ENCODE measurements at places on chromosomes 13 and 19.

GRCh38 chr19:35146746-35147459 lies 3.8 kb downstream of the FXYD7 start:
- no peak for DNase-seq

DNA sequence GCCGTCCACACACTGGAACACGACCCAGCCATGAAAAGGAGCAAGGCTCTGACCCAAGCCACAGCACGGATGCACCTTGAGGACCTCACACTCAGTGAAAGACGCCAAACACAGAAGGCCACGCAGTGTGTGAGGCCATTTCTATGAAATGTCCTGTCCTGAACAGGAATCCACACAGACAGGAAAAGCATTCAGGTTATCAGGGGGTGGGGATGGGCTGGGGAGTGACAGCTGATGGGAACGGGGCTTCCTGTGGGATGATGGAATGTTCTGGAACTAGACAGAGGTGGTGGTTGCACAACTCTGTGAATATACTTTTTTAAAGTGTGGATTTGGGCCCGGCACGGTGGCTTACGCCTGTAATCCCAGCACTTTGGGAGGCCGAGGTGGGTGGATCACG lies 30.6 kb downstream of the GPX4 start:
- no peak for DNase-seq

GRCh38 chr19:6668691-6669090 lies 1.3 kb downstream of the TNFSF14 start:
- no peak for DNase-seq

DNA sequence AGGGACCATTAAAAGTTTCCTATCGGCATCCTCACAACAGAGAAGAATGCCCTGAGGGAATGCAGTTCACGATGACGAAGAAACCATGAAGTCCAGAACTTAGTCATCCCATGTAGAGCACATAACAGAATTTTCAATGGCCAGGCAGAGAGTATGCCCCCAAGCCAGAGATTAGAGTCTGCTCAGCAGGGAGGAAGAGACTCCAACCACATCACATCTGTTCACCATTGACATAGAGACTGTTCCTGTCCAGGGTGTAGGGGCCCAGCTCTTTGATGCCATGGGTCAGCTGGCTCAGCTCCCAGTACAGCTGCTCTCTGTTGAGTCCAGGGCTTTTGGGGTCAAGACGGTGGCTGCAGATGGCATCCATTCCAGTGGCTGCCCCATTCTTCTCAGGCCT lies 68.2 kb downstream of the MBD3L1 start:
- DNase-seq, result no peak

DNA sequence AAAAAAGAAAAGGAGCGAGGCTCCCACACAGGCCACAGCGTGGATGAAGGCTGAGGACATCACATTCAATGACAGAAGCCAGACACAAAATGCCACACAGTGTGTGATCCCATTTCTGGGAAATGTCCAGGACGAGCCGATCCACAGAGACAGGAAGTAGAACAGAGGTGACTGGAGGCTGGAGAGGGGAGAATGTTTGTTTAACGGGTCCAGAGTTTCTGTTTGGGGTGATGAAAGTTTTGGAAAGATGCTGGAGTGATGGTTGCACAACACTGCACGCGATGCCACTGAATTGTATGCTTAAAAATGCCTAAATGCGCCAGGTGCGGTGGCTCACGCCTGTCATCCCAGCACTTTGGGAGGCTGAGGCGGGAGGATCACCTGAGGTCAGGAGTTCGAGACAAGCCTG lies 650 bp upstream of the FUT5 start:
- no peak for DNase-seq

DNA sequence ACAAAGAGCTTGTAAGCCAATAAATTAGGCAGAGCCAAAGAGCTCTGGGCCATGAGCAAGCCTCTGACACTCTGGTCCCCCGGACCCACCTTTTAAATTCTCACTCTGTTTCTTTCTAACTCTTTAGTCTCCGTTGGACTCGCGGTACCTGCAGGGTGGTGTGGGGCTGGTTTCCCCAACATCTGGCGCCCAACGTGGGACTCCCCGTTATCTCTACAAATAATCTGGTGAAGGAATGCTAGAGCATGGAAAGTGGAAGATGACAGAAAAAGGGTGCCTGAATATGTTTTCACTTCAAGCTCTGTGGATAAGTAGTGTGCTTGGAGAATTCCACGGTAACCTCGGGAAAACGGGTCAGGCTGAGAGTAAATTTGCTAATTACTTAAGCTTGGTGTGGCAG lies 36.5 kb upstream of the CYP2B6 start:
- DNase-seq, result no peak

- DNase-seq, result no peak
Observed at GRCh38 chr19:43638995-43639518, 593 bp downstream of the CADM4 start.

- no peak for DNase-seq
Observed at GRCh38 chr13:77716692-77717091, 19.2 kb downstream of the SLAIN1 start.

GRCh38 chr13:43783820-43784219 lies 3.0 kb downstream of the ENOX1 start:
- DNase-seq, result no peak

DNA sequence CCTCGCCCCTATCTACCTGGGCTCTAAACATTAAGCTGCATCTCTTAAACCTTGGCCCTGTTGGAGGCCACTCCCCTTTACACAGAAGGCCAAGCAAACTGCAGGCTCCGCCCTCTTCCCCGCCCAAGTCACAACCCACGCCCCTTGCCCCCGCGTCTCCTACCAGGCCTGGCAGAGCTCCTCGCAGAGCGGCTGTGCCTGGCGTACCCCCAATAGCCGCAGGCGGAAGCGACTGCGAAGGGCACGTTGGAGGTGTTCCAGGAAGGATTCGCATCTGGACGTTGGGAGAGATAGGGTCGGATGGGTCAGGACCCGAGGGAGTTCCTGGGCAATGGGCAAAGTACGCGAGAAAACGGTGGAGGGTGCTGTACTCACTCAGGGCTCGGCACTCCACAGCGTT lies 5.9 kb downstream of the RTBDN start:
- DNase-seq, result no peak

GRCh38 chr13:40388617-40389016 lies 277.8 kb downstream of the FOXO1 start:
- DNase-seq, result peak; percentile 62

DNA sequence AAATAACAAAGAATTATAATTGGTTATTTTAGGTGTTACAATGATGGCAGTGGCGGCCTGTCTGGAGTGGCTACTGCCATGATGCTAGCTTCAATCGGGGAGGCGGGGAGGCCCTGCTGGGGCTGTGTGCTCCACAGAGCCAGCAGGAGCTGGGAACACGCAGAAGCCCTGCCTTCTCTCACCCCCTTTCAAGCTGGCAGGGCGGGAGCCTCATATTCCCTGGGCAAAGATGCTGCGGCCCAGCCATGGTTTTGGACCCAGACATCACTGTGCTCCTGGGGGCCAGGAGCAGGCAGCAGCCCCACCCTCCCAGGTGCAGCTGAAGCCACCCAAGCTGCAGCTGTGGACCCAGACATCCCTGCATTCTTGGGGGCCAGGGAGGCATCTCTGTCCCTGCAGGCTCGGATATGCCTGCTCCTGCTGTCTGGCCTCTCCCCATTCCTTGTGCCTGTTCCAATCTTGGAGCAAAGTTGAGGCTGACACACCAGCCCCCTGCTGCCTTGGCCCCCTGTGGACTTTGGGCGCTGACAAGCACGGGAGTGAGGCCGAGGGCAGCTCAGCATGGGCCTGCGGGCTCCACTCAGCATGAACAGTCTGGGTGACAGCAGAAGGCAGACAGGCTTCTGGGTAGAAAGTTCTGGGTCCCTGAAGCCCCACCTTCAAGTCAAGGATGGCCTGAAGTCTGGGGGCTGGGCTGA lies 263.1 kb upstream of the HTR2A start:
- no peak for DNase-seq

- no peak for DNase-seq
Observed at GRCh38 chr13:95292622-95293021, 8.6 kb downstream of the ABCC4 start.

- DNase-seq, result peak; percentile 96
Observed at GRCh38 chr19:38850436-38850975, 720 bp upstream of the HNRNPL start.

DNA sequence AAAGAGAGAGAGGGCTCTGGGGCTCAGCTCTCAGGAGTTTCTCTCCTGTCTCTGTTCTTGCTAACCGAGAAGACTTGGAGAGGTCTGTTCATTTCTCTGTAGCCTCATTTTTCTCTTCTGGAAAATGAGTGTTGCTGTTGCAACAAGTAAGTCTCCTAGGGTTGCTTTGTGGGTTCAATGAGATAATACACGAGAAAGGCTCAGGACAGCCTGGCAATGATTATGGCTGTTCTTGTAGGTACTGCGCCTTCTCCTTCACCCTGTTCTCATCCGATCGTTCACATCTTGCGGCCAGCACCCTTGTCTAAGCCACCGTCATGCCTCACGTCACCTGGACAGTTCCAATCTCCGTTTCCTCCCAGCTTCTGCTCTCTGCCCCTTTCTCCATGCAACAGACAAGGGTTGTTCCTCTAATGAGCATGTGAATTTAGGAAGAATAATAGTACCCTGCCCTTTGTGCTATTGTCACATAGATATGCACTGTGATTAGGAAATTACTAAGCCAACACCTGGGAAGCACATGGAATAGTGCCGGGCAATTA lies 4.2 kb downstream of the C5AR1 start:
- no peak for DNase-seq

GRCh38 chr13:24747248-24748060 lies 16.5 kb upstream of the RNF17 start:
- no peak for DNase-seq

- DNase-seq, result no peak
Observed at GRCh38 chr13:113417008-113417751, 36.1 kb downstream of the ADPRHL1 start.

DNA sequence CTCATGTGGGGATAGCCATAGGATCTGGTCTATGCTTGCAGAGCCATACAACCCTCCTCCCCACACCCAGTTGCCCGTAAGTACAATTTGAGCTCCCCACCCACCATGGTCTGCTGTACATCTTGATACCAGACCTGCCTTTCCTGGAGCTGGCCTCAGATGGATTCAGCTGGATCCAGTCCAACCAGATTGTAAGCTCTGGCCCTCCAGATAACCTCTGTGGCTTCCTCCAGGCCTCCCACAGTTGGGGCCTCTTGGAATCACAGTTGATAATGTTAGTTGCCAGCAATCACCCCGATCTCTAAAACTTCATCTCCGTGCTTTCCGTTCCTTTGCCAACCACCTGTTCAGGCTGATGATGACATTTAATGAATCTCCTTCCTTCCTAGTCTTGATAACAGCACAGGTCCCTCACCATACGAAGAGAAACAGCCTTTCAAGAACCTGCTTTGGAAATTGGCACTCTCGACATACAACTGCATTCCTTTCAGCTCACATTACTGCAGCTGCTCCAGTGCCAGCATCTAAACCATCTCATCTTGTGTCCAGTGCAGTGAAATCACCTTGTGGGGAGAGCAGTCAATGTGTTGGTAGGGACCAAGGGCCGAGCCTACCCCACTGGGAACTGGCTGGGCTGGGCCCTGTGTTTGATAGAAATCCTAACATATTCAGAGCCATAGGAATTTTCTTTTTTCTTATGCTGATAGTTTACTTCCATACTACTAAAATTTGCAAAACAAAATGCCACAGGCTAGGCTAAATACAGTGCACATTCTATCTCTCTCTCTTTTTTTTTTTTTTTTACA lies 15.1 kb upstream of the FOXO1 start:
- no peak for DNase-seq

- no peak for DNase-seq
Observed at GRCh38 chr13:48655291-48655690, 1.6 kb downstream of the CYSLTR2 start.

DNA sequence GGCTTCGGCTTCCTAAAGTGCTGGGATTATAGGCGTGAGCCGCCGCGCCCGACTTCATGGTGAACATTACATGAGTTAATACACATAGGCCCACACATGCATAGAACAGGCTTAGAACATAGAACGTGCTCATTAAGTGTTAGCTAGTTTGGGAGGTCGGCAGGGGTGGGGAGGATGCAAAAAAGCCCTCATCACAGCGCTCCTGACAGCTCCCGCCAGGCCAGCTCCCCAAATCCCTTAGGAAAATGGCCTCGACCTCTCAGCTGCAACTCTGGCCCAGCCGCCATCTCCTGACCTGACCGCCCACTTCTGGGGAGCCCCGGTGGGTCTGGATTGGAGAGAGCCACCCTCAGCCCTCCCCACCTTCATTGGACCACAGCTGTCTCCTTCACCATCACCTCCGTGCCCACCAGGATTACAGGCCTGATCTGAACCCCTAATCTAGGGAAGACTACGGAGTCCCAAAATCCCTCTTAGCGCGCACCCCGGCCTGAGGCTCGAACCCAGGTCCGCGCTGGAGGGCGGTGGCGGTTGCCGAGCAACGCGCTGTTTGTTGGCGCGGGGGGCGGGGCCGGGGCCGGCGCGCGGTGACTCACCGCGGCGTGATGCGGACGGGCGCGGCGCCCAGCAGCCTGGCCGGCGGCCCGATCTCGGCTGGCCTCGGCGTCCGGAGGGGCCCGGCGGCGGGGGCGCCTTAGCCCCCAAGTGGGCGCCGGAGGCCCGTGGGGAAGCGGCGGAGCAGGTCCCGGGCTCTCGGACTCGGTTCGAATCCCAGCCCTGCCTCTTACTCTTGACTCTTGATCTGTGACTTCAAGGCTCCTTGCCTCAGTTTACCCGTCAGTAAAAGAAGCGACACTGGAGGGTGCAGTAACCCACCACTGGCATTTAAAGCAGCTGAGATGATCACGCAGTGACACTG lies 26.7 kb upstream of the NANOS3 start:
- DNase-seq, result no peak

DNA sequence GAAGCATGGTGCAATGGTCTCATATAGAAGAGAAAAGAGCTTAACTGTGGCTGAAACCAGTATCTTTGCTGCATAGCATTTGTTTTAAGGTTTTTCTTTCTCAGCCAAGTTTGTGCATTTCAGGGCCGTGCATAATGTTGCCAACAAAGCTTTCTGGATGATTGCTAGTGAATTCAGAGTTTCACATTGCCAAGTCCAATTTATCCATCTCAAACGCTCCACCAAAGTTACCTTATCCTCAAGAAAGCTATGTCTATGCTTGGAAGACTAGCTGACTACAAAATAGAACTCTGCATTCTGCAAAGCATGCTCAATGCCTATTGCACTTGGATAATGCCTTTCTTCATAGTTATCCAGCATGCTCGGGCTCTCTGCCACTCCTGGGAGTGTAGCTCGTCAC lies 535.8 kb upstream of the SGCG start:
- DNase-seq, result no peak

DNA sequence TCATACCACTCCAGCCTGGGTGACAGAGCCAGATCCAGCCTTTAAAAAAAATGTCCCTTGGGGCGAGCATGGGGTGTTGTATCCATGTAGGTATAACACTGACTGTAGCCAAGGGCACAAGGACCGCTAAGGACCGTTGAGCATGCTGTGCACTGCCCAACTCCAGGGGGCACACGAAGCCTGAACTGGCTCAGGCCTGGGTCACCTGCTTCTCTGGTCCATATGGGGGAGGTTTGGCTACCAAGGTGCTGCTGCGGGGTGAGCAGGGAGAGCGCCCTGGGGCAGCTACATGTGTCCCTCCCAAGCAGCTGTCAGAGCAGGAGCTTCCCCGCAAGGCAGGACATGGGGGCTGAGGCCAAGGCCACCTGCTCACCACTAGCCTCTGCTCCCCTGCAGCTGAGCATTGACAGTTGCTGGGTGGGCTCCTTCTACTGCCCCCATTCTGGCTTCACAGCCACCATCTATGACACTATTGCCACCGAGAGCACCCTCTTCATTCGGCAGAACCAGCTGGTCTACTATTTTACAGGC lies 16.3 kb downstream of the CATSPERG start:
- no peak for DNase-seq
